ENCODE measurements at places on chromosomes 3 and 15.

DNA sequence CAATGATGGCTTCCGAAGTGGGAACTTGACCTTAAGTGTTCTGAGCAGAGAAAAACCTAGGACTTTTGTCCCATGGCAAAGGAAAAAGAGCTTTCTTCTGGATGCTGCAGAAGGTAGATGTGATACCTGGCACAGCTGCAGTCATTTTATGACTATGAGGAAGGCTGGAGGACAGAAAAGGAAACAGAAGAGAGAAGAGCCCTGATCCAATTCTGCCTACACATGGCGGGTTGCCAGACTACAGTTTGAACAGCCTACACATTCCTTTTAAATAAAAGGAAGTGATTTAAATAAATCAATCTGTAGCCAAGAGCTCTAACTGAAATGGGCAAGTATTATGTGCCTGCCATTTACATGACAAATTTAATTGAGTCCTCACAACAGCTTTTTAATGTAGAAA is 43.6 kb upstream of the CHRNB4 start:
- no peak for DNase-seq

DNA sequence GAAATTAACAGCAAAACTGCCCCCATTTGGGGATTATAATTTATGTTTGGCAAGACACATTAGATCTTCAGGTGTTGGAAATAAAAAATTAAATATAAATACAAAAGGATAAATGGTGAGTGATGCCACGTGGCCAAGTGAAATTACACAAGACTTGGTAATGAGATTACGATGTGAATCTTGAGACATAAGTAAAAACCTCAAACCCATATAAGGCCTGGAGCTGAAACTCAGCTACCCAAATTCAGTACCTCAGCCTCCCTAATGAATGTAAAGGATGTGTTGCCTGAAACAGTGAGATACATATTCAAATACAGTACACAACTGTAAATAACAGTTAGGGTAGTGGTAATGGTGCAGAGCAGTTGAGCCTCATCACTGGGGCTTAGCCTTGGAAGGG is 1146.6 kb downstream of the OTOL1 start:
- DNase-seq, result no peak

DNA sequence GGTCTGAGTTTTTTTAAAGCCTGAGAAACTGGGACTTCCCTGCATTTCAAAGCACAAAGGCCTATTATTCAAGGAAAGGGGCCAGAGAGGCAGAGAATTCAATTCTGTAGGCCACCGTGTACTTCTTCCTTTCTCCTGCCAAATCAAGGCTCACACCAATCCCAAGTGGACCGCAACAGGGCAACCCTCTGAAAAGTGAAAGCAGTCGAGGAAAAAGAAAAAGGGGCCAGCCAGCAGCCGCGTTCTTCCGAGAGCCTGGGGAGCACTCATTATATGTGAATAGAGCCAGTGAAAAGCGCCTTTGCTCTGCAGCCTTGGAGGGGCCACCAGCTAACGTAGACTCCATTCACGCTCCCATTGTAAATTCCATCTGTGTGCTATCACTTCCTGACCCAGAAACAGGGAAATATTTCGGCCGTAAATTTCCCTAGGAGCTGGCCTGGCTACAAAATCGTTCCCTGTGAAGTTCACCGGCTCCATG is 45.9 kb upstream of the THUMPD3 start:
- peak; percentile 4 for DNase-seq

GRCh38 chr3:187025656-187026316 is 95.5 kb downstream of the ST6GAL1 start:
- DNase-seq, result no peak

DNA sequence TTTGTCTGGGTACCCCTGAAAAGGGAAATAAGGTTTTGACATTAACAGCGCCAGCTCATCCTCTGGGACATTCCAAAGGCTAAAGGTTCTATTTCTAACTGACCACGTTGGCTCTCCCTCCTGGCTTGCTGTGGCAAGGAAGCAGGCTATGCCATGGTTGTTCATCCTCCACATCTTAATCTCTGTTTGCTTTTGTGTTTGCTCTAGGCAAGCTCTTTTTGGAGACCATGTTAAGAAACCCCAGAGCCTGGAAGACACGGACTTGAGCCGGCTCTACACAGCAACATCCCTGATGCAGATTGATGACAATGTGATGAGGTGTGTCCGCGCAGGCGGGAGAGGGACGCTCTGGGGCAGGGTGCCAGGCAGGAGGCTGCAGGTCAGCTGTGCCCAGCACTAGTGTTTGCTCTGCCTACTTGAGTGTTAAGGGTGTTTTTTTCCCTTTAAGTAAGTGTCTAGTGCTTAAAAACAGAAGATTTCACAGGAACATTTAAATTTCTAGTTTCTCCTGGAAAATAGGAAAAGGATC is 33.3 kb downstream of the RLBP1 start:
- no peak for DNase-seq

- no peak for DNase-seq
These were observed 14.9 kb upstream of the SHC4 start for GRCh38 chr15:48978638-48979037.

DNA sequence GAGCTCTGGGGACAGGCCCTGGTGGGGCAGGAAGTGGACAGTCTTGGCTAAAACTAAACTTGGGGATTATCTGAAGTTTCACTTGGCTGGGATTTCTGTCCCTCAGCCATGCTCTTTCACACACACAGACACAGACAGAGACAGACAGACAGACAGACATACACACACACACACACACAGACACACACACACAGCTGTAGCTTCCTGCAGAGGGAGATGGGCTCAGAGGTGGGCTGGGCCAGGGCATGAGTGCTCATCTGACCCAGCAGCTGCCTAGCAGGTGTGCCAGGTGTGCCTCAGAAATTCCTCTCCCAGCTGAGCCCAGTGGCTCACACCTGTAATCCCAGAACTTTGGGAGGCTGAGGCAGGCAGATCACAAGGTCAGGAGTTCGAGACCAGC is 3.3 kb downstream of the RHOV start:
- DNase-seq, result no peak

DNA sequence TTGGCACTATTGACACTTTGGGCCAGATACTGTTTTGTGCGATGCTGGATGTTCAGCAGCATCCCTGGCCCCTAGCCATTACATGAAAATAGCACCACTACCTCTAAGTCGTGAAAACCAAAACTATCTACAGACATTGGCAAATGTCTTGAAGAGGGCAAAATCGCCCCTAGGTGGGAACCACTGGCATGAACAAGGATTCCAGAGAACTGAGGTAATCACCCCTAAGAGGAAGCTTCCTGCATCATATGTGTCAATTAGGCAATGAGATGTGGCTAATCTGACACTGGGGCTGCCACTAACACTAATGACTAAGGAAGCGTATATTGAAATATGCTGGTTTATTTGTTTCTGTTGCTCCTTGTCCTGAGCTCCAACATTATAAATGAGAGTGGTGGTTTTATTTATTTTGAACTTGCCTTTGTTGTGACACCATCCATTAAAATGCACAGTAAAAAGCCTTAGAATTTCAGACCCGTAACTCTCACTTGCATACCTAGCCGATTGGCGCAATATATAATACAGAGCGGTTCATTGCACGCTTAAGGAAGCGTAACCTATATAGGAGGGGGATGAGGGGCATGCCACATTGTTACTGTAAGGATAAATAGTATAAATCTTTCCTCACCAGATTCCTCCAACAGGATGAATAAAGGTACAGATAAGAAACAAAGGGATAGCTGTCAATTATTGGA is 299.8 kb upstream of the CNTN4 start:
- no peak for DNase-seq

DNA sequence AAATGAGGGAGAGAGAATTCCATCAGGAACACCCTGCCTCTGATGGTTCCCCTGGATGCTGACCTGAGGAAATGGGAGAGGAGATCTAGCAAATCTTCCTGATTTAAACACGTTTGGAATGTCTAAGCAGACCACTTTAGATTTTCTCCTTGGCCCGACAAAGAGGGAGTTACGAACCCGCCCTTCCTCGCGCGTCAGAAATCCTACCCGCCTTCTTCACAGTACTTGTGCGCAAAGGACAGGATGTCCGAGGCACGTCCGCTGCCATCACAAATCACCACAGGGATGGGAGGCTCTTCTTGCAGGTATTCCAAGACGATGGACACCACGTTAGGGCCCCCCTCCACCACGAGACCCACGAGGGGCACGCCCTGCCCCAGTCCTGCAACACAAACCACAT is 38.6 kb downstream of the TRPM1 start:
- no peak for DNase-seq

DNA sequence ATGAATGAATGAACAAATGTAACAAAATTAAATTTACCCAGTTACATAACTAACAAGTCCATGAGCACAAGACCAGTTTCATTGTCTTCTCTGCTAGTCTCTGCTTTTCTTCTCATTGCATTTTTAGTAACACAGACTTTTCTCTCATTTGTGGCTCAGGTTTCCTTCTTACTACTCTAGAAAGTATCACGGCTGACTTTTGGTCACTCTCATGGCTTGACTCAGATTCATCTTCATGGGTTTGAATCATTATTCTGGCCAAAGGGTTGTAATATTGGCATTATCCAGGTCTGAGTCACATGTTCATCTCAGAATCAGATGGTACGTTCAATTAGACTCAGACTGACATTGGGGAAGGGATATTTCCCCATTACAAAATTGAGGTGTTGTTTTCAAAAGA is 121.5 kb upstream of the SATB1 start:
- no peak for DNase-seq

GRCh38 chr3:73353649-73354217 is 271.0 kb downstream of the PDZRN3 start:
- no peak for DNase-seq

DNA sequence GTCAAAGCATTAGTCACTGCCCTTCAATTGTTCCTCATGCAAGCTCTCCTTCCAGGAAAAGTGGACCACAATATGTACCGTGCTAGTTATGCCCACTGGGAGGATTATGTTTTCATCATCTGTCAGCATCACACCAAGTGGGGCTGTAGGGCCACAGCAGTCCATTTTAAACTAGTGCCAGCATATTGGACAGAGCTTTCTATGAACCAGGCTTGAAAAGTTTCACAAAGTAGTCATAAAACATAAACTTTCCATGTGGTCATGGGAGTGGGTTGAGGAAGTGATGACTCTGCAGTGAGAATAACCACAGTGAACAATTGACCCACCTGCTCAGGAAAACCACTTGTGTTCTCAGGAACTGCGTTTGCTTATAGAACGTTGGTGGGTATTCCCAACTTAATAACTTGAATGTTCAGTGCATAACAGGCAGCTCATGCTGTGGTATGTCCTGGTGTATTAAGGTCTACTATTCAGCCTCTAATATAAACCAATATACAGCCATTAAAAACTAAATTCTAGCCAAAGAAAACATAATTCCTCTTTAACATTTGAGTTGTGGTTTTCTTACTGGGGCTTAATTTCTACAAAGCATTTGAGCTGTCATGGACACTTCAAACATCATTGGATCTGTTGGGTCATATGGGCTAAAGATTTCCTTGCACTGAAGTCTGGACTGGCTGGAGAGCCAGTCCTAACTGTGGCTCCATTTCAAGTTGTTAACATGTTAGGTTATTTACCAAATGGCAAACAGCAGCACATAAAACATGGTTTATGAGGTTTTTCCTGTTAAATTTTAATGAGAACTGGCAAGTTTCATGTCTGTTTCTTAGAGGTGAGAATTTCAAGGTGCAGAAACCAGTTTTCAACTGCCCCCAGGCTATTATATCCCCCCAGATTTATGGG is 274.1 kb downstream of the OTOL1 start:
- DNase-seq, result peak; percentile 33

- no peak for DNase-seq
These were observed 5.6 kb upstream of the MECOM start for GRCh38 chr3:169668957-169669741.

DNA sequence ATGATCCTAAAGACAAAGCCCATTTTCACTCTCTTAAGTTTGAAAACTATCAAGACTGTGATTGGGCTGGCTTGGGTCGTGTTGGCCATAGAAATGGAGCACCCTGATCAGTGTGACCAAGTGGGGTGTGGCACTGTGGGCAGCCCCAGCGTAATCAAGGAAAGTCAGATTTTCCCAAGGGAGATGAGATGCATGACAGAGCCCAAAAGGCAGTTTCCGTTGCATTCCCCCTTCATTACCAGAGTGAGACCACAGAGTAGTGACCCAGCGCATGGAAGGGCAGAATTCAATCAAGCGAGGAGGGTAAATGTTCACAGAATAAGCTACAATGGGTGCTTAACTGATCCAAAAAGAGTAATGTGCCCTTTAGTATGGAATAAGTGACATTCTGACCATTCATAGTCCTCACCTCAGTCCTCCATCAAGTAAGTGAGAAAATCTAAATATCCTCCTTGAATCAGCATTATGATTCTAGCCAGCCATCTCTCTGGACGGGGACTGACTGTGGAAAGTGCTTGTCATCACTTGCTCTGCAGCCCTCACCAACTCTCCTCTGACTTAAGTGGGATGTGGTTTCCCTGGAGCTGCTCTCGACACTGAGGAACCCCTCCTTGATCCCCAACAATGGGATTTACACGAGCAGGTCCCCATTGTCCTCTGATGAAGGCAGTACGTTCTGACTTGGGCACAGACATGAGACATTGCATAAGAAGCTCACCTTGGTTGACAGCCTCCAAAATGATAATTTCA is 430.5 kb downstream of the OCA2 start:
- DNase-seq, result no peak

DNA sequence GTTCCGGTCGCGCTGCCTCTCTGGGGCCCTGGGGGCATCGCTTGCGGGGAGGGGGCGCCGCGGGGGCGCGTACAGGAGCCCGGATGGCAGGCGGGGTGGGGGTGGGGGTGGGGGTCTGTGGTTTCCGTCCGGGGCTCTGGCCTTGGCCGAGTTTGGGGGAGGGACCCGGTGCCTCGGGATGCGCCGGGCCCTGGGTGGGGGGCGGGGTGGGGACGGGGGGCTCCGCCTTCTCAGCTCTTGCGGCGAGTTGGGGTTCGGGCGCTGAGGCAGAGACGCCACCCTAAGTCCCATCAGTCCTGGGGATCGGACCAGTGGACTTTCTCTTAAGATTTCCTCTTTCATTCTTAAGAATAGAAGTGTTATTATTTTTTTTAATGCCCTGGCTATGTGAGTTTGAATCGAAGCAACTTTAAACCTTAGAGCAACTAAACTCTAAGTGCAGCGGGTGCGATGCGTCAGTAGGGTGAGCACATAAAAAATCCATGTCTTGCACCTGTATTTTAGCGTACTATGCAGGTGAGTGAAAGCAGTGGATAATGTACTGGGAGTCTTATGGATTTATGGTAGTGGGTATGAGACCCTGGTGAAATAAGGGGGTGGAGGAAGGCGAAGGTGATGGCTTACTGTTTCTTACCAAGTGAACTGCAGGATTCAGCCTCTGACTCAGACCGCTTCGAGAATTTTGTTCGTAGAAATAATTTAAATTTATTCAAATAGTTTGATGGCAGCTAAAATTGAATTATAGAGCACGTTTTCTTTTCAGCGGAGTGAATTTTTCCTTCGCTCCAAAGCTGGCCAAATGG is 762 bp downstream of the CTNNB1 start:
- no peak for DNase-seq

- DNase-seq, result no peak
These were observed 277.6 kb downstream of the FEZF2 start for GRCh38 chr3:62095756-62096155.

DNA sequence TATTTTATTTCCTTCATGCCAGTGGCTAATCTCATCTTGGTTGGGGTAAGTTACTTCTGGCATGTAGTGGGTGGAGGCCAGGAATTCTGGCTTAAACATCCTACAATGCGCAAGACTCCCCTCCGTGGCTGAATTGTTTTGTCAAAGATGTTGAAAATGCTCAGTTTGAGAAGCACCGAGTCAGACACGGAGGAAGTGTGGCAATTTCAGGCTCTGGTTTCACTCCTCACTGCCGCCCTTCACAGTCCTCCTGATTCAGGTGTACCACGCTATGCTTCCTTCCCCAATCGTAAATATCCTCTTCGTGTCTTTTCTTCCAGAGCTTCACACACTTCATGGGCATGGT is 150.7 kb downstream of the OPA1 start:
- DNase-seq, result no peak

GRCh38 chr3:10377148-10377725 is 56.3 kb upstream of the SEC13 start:
- DNase-seq, result no peak

Data from smooth muscle cell of the brain vasculature (primary cell).